Stimulated activated CD4-positive, alpha-beta T cell treated with anti-CD3 and anti-CD28 coated beads, Interleukin-1b, Interleukin-23, amount 100 ng/mL, for 1 hour (primary cell): ENCODE measurements at places on chromosomes 3 and 15.

GRCh38 chr15:39149636-39150150 lies 431.2 kb upstream of the THBS1 start:
- no peak for DNase-seq

DNA sequence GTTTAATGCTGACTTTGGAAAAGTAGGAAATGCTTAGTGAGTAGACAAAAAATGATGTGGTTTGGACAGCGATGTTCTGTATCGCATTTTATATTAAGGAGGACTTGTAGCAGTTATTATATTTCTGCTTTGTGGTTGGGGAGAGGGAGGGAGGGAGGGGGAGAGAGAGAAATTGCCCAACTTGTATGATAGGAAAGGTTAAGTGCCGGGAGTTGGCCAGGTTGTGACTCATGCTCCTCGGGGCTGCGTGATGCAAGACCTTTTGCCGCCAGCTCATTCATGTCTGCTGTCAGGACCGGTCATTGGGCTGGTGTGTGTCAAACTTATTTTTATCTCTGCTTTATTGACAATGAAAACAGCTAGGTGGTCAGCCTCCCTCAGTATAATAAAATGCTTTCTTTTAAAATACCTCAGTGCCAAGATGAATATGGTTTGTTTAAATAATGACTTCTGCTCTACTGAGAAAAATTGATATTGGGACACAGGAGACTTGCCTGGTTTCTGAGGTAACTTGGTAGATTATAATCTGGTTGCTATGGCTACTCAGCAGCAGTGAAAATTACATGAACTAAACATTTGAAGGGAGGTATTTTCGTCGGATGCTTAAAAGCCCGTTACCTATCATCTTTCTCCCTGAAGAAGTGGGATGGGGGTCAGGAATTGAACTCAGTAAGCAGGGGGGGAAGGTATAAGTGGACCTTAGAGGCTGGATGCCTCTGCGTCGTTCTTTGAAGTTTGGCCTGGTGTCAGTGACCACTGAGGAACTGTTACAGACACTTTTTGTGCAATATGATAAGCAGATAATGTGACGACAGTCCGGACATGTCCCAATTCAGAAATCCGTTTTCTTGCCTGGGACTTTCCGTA lies 90.7 kb downstream of the FNDC3B start:
- DNase-seq = no peak

DNA sequence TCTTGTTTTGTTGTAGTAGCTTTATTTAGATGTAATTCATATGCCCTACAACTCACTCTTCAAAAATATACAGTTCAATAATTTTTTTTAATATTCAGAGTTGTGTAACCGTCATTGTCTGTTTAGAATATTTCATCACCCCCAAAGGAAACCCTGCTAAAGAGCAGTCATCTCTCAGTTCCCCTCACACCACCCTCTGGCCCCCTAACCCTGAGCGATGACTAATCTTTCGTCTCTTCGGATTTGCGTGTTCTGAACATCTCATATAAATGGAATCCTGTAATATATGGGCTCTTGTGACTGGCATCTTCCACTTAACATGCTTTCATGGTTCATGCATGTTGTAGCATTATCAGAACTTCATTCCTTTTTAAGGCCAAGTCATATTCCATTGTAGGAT lies 183.8 kb downstream of the ATG7 start:
- DNase-seq = no peak

DNA sequence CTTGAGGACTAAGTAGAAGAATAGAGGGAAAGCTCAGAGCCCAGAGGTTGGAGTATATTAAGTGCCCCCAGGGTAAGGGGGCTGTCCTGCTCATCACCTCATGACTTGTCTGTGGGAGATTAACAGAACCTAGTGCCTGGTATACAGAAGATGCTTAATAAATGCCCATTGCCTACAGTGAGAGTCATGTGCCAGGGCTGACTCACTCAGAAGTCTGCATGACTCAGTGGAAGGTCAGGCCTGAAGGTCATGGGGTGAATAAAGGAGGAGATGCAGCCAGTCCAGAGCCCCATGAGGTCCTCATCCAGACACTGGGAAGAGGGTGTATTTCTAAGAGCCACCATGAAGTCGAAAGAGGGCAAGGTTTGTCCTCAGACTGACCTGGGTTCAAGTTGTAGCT lies 62.5 kb upstream of the TLE3 start:
- DNase-seq = no peak

DNA sequence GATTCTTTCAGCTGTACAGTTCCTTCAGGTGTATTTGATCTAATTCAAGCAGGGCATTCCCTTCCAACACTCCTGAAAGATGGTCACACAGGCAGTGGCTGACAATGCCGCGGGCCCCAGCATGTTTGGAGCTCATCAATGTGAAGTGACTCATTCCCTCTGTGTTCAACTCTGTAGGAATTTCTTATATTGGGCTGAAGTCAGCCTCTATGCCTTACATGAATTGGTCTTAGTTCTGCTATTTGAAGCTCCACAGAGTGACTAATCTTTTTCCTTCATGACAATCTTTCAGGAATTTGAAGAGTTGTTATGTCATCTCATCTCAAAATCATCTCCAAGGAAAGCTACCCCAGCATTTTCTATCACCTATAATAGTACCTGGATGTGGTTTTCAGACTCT lies 142.5 kb upstream of the C2CD4B start:
- DNase-seq = no peak

GRCh38 chr15:85964471-85964870 lies 115.2 kb upstream of the AGBL1 start:
- DNase-seq = no peak
